ENCODE measurements at places on chromosomes 1 and 21. TPM values are rescaled to one million over a fixed set of nuclear protein-coding genes. Genes with fewer than 3 reads are reported as not detected.

IGFN1 gene
- not detected for polyA plus RNA-seq

PLEKHG5 gene
- polyA plus RNA-seq: 18.7 TPM

TRIM67 gene
- polyA plus RNA-seq: not detected

CD53 gene
- 0.59 TPM for polyA plus RNA-seq

CEPT1 gene
- 21.0 TPM for polyA plus RNA-seq

TSPEAR gene
- polyA plus RNA-seq: 5.3 TPM

All from cardiac muscle cell (in vitro differentiated cells and primary cell).